ENCODE measurements at places on chromosomes 3 and 15.

- DNase-seq = no peak
These were observed 25.9 kb downstream of the MORF4L1 start for GRCh38 chr15:78898540-78898939.

DNA sequence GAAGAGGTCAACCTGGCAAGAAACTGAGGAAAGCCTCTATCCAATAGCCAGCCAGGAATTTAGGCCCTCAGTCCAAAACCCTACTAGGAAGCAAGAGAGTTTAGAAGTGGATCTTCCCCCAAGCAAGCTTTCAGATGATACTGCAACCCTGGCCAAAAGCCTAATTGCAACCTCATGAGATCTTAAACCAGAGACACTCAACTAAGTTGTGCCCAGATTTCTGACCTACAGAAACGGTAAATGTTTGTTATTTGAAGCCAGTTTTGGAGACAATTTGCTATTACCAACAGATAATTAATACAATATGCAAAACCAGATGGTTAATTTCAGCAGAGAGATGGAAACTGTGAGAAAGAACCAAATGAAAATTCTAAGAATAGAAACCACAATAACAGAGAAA, 21.7 kb upstream of the SUSD5 start:
- DNase-seq = no peak

DNA sequence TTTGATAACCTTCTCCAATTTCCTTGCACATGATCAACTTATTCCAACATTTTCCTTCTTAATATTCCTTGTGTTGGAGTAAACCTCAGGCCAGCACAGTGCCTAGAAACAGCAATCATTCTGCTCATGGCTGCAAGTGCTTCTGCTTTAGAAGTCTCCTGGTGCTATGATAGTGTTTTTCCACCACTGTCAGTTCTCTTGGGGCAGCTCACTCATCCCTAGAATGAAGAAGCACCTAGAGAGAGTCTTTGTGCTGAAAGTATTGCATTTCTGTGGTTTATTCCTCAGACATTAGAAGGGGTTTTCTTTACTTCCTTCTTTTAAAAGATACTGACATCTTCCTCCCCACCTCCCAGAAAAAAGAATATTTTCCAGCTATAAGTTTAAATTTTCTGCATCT, 183.5 kb downstream of the RYR3 start:
- DNase-seq = no peak

DNA sequence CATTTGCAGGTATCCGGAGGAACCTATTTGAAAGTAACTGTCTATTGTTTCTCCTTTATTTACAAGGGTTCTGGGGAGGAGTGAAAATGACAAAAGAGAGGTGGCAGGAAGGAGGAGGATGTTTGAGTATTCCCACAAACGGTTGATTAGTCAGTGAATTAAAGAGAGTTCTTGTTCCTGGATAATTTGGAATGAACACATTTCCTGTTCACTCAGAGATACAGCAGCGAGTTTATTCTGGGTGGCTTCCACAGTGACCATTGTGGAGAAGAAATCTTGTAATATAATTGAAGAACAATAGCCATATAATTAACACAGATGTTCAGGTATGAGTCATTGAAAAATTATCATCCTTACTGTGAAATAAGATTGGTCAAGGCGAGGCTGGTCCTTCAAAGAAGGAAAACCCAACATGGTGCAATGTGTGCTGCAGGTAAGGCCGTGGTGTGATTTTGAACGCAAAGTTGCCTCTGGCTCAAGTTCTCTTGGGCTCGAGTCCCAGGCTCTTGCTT, 77.3 kb downstream of the NFKBIZ start:
- DNase-seq = peak; percentile 25

DNA sequence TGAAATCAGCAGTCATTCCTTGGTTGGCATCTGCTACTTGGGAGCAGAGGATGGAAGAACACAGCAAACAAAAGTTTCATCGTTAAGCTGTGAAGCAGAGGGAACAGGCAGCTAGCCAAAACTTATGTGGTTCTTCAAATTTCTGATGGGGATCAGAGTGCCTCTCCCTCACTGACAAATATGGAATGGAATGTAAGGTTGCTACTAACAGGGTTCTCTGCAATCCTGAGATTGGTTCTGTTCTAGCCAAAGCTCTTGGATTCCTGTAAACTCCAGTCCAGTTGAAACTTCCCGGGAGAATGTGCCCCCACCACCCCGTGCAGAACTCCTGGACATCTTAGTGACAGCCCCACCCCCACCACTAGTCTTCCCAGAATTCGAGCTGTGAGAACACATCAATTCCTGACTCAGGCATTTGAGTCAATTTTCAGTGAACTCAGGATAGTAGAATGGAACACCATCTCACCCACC, 55.9 kb upstream of the PHLDB2 start:
- no peak for DNase-seq

DNA sequence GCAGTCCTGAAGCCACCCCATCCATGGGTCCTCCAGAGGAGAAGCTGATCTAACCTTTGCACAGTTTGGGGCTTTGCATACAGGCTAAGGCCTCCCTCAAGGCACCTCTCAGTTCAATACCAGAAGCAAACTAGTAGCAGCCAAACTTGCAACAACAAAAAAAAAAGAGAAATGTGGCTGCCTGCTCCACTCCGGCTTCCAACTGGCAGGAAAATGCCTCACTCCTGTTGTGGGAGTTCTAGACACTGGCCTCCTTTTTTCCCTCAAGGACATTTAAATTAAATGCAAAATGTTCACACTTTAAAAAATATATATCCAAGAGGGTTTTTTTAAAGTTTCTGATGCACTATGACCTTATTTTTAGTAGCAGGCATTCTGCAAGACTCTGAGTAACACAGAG, 216.0 kb upstream of the TPM1 start:
- DNase-seq = no peak

DNA sequence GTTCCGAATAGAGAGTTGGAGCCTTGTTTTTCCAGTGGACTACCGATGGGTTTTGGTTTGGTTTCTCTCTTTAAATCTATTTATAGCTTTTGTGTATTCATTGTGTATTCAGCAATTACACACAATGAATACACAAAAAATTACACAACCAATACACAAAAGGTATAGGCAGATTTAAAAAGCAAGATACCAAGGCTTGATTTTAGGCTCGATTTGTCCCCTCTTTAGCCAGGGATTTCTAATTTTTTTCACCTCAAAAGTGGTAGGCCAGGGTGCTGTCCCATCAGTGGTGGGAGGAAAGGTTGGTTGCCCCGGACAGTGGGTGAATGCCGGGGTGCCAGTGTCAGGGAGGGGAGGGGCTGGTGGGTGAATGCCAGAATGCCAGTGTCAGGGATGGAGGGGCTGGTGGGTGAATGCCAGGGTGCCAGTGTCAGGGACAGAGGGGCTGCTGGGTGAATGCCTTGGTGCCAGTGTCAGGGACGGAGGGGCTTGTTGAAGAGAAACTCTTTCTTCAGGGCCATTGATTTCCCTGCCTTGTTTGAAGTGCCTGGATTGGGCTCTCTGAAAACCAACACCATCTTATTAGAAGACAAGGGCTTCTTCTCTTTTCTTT, 186.2 kb downstream of the GOLGA6L6 start:
- DNase-seq = no peak

GRCh38 chr3:156819842-156820691, 6.1 kb upstream of the LEKR1 start:
- no peak for DNase-seq

GRCh38 chr3:45337839-45338470, 50.4 kb upstream of the LARS2 start:
- DNase-seq = no peak

DNA sequence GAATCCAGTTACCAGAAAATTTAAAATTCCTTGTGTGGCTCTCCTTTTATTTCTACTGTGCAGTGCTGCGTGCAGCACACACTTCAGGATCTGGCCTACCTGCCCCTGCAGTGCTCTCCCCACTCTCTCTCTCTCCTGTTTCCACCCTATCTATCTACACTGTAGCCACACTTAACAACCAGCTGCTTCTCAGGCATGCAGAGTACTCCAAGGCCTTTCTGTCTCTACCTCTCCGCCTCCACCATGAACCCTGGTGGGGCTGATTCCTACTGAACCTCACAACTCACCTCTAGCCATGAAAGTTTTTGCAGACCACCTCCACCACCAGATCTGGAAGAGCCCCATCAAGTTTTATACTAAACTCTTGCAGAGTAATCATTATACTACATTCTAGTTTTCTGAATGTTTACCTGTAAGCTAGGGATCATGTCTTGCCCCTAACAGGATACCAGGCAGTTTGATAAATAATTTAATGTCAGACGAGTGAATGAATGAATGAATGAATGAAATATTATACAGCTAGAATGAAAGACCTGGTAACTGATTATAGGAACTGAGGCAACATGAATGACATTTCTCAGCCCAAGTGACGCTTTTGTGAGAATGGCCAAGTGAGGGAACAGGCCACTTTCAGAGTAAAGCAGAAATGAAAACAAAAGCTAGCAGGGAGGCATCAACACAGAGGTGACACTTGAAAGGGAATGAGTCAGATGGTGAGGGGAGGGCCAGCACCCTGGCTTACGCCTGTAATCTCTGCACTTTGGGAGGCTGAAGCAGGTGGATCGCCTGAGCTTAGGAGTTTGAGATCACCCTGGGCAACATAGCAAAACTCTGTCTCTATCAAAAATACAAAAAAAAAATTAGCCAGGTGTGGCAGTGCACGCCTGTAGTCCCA, 363.5 kb downstream of the FOXP1 start:
- DNase-seq = no peak

GRCh38 chr3:116553355-116553754, 108.1 kb upstream of the LSAMP start:
- DNase-seq = no peak

GRCh38 chr3:126556637-126557414, 1.9 kb downstream of the C3orf22 start:
- no peak for DNase-seq

DNA sequence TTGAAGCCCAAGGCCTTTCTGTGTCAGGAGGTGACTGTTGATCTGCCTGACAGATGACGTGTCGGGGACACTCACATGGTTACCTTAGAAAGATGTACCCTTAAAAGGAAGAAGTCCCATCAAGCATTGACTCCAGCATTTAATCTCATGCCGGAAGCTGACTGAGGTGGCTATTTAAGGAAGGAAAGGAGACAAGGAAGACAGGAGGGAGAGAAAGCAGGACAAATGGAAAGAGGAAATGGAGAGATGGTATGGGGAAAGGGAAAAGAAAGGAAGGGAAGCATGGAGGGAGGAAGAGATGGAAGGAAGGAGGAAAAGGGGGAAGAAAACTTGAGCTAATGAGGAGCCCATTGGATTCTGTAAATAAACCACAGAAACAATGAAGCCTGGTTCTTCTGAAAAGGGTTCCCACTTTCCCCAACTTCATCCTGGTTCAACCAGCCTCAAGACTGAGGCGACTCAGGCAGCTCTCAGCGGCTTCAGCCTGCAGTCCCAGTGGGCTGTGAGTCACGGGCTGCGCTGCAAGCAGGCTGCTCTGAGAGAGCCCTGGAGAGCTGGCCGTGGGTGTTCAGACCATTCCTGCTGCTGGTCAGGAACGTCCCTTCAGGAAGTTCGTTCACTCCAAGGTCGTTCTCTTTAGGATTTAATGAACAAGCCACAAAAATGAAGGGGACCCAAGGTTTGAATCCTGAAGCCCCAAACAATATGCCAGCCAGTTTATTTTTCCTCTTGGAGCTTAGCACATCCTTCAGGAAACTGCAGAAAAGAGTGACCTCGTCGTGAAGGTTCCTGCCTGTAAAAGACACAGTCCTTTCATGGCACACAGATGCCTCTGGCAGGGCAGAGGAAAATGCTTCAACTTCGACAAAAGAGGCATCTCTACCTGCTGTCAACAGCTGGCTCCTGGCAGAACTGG, 69.6 kb upstream of the THBS1 start:
- no peak for DNase-seq

DNA sequence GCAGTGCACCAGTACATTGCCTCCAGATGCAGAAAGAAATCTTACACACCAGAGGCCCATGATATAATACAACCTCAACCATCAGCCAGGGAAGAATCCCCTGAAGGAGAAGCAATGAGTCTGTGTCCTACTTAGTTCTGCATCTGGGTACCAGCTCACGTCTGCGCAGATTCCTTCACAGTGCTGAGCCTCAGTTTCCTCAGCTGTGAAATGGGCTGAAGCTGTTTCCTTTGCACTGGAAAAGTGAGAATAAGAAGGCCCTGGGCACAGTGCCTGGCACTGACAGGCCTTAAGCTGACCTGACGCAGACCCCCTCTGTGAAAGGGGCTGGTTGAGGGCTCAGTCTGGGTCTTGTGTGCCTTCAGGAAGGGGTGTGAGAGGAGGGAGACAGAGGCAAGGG, 20.7 kb downstream of the ATP2B2 start:
- no peak for DNase-seq

DNA sequence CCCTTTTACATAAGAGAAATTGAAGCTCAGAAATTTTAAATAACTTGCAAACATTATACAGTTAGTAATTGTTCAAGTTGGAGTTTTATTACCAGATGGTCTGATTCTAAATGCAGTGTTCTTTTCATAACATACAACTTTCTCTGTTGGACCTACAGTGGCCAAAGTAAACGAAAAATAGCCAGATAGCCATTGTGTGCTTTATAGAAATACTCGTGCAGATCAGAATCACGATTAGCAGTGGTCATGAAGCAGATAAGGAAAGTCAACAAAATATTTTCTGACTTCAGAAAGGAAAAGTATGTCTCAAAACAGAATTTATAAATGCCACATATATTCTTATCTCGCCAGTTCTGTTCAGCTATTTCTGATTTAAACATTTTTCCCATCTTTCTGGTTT, 436.9 kb downstream of the CNTN6 start:
- no peak for DNase-seq

DNA sequence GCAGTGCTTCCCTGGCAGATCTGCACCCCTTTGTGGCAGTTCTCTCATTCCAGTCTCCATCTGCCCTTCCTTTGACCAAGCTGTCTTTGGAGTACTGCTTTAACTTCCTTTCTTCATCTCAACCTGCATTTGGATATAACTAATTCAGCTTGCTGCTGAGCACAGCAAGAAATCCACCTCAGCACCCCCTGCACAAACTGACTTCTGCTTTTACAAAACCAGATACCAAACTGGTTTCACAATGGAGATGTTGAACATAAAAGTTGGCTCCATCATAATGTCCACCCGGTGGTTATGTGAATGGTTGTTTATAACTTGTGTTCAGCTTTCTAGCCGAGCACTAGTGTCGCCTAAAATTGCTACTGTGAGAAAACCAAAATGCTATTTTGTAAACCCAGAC, 341.1 kb upstream of the SEMA6D start:
- no peak for DNase-seq

DNA sequence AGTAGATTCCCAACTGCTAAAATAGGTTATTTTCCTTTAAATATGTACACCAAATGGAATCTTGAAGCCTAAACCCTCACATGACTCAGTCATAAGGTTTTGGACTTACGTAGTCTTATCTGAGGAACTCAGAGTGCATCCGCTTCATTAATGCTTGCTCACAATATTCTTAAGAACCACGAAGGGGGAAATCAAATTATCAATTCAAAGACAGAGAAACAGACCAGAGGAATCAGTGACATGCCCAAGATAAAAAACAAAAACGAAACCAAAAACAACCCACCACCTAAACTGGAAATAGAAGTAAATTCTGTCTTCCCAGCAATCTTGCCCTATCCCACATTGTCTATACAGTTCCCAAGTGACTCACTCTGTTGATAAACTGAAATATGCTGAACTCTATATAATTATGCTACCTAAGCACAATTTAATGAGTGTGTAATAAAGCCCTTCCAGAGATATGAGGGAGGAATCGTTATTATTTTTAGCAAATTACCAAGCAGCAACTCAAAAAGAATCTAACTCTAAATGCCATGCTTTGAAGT, 135.4 kb upstream of the CBLB start:
- DNase-seq = no peak

- no peak for DNase-seq
These were observed 21.1 kb downstream of the MAPK6 start for GRCh38 chr15:52039925-52040781.

- no peak for DNase-seq
These were observed 3.1 kb upstream of the SQOR start for GRCh38 chr15:45631776-45632175.

Measured in NCI-H774 (cell line).